ENCODE measurements at places on chromosomes 6 and 20.

- no peak for DNase-seq
Observed at GRCh38 chr6:149229096-149229495, 88.4 kb upstream of the TAB2 start.

DNA sequence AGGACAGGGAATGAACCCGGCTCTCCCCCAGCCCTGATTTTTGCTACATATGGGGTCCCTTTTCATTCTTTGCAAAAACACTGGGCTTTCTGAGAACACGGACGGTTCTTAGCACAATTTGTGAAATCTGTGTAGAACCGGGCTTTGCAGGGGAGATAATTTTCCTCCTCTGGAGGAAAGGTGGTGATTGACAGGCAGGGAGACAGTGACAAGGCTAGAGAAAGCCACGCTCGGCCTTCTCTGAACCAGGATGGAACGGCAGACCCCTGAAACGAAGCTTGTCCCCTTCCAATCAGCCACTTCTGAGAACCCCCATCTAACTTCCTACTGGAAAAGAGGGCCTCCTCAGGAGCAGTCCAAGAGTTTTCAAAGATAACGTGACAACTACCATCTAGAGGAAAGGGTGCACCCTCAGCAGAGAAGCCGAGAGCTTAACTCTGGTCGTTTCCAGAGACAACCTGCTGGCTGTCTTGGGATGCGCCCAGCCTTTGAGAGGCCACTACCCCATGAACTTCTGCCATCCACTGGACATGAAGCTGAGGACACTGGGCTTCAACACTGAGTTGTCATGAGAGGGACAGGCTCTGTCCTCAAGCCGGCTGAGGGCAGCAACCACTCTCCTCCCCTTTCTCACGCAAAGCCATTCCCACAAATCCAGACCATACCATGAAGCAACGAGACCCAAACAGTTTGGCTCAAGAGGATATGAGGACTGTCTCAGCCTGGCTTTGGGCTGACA, 28.8 kb upstream of the ZBP1 start:
- no peak for DNase-seq

GRCh38 chr6:119297049-119297448, 52.5 kb downstream of the MAN1A1 start:
- no peak for DNase-seq

DNA sequence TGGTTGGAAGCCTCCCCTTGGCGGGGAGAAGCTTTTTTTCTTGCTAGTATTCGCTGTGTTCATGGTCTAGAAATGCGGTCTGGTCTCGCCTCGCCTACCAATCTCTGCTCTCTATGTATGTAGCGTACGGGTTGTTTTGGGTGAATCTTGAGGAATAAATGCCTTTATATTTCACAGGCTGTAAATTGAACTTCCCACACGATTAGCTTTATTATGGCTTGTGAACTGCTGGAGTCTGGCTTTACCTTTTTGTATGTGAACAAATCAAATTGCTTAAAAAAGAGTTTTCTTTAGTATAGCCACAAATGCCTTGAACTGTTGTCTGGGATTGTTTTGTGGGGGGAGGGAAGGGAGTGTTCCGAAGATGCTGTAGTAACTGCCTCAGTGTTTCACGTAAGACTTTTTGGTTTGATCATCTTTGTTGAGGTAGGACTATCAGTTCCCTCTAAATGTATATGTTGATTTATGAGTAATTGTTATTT, 2.2 kb downstream of the INSM1 start:
- DNase-seq, result no peak

- DNase-seq, result no peak
Observed at GRCh38 chr20:36104244-36104643, 50.3 kb upstream of the EPB41L1 start.
